ENCODE measurements at places on chromosomes 16 and 17. TPM values are rescaled to one million over a fixed set of nuclear protein-coding genes. Genes with fewer than 3 reads are reported as not detected.

Gene ARL5C
- not detected for total RNA-seq

Gene PRSS33
- total RNA-seq = not detected

Gene PRSS53
- total RNA-seq = 1.2 TPM

Gene CXCL16
- total RNA-seq = 26.8 TPM

Gene CARD14
- 19.3 TPM for total RNA-seq

Gene OTOP2
- not detected for total RNA-seq

Gene GCGR
- not detected for total RNA-seq

DNA sequence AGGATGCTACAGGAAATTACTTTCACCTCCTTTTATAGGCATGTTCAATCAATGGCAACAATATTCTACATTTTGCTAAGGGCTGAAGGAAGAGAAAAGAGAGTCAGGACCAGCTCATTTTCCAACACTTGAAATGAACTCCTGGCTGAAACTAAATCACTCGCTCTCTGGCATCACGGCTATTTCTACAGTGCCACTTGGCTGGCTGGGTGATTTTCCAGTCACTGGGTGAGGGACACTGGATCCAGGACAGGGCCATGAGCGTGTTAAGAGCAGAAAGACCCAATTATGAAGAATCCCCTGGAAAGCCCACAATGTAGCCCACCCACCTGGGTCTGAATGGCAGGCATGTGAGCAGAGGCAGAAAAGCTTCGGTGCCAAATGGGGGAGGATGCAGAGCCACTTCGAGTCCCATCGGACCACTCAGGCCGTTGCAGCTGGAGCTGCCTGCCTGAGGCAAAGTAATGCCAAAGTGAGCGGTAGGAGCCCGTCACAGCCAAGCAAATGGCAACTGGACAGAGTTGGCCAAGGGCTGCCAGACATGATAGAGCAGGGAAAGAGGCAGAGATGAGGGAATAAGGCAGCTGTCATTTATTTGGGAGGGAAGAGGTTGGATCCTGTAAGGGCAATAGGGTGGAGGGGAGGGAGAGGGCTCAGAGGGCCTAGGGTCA is 246.2 kb downstream of the STX8 start:
- no peak for DNase-seq

DNA sequence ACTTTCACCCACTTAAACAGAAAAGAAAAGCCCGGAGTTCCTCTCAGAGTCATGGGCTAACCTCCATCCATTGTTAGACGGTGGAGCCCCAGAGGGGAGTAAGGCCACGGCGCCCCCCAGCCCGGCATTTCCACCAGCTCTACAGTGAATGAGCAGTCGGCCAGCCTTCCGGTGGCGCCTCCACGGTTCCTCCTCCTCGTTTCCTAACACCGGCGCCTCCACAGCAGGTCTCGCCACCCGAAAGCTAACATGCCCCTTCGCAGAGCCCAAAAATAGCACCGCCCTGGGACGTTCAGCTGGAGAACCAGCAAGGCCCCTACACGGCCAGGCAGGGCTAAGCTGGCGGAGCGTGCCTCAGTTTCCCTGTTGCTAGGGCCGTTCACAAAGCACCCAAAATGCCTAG is 858 bp downstream of the MMD start:
- DNase-seq = peak; percentile 64

DNA sequence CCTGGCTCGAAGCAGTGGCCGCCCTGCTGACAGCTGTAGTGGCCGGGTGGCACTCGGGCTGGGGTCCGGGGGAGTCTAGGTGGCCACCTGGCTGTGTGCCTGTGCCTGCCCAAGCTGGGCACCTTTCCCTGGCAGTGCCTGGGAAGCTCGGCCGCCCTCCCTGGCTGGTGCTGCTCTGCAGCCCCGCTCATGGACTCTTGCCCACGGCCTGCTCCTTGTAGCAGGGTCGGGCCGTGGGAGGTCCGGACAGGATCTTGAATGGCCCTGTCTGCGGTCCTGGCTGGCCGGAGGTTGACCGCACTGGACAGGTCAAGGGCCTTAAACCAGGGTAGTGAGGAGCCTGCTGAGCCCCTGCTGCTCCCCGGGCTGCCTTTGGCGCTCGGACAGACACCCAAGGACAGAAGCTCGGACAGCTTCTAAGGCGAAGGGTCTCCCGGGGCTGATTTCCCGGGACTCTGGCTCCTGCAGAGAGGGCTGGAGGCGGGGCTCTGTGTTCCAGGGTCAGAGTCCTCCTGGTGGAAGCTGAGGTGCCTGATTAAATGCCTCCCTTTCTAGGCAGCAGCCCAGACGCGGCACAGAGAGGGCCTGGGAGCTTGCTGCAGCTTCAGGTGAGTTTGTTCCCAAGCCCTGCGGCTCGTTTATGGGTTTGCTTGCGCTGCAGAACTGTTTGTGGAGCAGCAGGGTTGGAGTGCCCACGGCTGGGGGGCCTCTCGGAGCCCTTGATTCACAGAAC is 6.0 kb downstream of the CAPN15 start:
- no peak for DNase-seq

- peak; percentile 90 for DNase-seq
Observed at GRCh38 chr17:42311240-42312034, 23.1 kb downstream of the STAT5A start.

GRCh38 chr17:31433811-31434726 is 42.6 kb downstream of the RAB11FIP4 start:
- no peak for DNase-seq

- DNase-seq = no peak
Observed at GRCh38 chr17:6546069-6546718, 10.2 kb downstream of the PITPNM3 start.

- no peak for DNase-seq
Observed at GRCh38 chr17:45332989-45333701, 16.3 kb upstream of the MAP3K14 start.

DNA sequence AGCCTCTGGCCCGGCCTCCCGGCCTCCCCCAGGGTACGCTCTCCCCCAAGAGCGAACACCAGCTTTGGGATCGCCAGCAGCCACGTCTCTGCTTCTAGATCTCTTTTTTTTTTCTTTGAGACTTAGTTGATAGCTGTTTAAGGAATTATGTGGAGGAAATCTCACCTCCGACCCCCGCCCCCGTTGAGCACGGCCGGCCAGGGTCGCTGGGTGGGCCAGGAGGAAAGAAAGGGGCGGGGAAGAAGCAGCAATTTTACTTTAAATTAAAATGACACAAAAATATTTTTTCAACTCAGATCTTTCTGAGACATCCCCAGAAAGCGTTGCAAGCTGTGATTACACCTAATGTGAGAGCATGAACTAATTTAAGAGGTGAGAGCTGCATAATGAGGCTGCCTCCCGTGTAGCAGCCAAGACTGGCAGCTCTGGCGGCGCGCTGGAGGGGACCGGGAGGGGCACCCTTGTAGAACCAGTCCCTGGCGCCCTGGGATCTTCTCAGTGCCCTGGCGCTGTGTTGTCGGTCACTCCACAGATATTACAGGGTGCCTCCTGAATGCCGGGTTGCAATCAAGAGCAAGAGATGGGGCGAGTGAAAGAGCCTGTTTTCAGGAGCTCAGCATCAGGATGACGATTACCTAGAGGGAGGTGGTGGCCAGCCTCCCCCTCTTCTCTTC is 1.9 kb upstream of the CBLN1 start:
- DNase-seq = no peak

DNA sequence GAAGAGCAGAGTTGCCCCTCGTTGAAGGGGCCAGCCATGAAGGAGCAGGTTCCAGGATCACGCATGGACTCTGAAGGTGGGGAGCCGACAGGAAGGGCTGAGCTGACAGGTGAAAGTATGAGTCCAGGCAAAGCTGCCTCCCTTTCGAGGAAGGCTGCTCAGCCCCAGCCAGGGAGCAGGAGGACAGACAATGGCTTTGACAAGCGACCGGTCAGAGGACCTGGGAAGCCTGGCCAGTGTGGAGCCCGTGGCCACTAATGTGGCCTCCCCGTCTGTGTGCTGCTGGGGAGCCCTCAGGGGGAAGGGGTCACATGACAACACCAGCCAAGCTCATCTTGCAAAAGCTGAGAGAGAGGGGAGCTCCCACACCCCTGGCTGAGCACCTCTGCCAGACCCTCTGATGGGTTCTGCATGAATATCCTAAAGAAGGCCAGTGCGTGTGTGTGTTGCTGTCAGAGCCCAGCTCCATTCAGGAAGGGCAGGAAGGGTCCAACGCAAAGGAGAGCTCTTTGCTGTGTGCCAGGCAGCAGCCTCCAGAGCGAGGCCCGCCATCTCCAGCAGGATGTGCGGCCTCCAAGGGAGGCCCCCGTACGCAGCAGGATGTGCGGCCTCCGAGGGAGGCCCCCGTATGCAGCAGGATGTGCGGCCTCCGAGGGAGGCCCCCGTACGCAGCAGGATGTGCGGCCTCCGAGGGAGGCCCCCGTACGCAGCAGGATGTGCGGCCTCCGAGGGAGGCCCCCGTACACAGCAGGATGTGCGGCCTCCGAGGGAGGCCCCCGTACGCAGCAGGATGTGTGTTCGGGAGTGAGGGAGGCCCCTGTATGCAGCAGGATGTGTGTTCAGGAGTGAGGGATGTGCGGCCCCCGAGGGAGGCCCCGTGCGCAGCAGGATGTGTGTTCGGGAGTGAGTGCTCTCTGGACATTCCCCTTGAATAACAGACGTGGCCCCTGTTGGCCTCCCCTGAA is 102.1 kb upstream of the CHMP6 start:
- no peak for DNase-seq

Data from ureter (tissue), 1 donor.